AG09309 (cell line): ENCODE measurements at places on chromosomes 7 and 10.

GRCh38 chr7:86788948-86789347, 145.2 kb downstream of the GRM3 start:
- DNase-seq = no peak

DNA sequence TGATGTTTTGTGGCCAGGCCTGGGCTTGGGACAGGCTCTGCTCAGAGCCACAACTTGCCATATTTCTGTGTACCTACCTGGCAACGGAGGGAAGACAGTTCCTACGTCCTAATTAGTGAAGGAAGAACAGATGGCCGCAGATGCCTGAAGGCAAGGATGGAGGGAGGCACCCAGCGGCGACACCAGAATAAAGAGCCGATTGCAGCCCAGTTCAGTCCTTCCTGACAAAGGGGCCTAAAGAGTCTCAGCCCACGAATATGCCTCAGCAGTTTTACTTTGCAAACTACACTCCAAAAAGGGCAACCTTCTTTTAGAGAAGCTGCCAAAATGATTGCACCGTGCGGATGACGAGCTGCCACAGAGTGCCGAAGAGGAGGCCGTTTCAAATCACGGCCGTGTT, 585.8 kb downstream of the GLRX3 start:
- no peak for DNase-seq

- DNase-seq = no peak
Measured at GRCh38 chr10:82692458-82692857, 817.5 kb downstream of the NRG3 start.

DNA sequence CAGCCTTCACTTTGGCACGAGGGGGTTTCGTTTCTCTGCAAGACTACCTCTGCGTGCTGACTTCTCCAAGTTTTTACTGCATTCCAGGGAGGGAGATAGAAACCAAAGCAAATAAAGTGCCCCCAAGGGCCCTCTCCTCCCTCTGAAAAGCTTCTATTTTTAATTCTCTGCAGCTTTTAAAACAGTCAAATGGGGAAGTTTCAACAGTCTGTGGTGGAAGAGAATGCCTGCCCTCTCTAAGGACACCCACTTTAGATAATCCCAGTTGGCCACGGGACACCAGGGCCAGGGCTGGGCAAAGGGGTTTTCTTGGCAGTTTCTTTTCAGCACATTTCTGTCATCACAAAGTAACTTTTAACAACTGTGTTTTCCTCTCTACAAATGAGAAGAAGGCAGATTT, 386.7 kb upstream of the NPVF start:
- DNase-seq = no peak
